Ovary (tissue), 10 donors: ENCODE measurements at places on chromosomes 1 and 21. TPM values are rescaled to one million over a fixed set of nuclear protein-coding genes. Genes with fewer than 3 reads are reported as not detected.

The INKA2 gene
- 13.1 TPM for total RNA-seq

The DNAJB4 gene
- 42.2 TPM for total RNA-seq

The TMEM61 gene
- total RNA-seq, result 2.9 TPM

The KIF17 gene
- 0.56 TPM for total RNA-seq

The C1orf56 gene
- 9.1 TPM for total RNA-seq

The A3GALT2 gene
- total RNA-seq, result not detected

The HES3 gene
- total RNA-seq, result not detected

The C1orf167 gene
- total RNA-seq, result not detected

The NR5A2 gene
- 2.3 TPM for total RNA-seq

The KRTAP12-2 gene
- total RNA-seq, result not detected

The RGS8 gene
- 1.7 TPM for total RNA-seq

The SELENON gene
- 66.3 TPM for total RNA-seq

The IKBKE gene
- 0.86 TPM for total RNA-seq

The TFF2 gene
- total RNA-seq, result 0.31 TPM

The CRYAA gene
- total RNA-seq, result not detected

The CD1E gene
- total RNA-seq, result not detected

The TEDDM1 gene
- total RNA-seq, result not detected

The TFF1 gene
- total RNA-seq, result not detected

The HES2 gene
- 0.70 TPM for total RNA-seq

The RCOR3 gene
- 60.5 TPM for total RNA-seq

The KCNJ9 gene
- not detected for total RNA-seq

The MANEAL gene
- total RNA-seq, result 2.2 TPM

The SPATA46 gene
- total RNA-seq, result not detected

The LACTBL1 gene
- not detected for total RNA-seq

The ZNF691 gene
- total RNA-seq, result 11.5 TPM

The RER1 gene
- 119 TPM for total RNA-seq

The ATP13A2 gene
- total RNA-seq, result 22.5 TPM

The MYOM3 gene
- 0.36 TPM for total RNA-seq

The MTMR11 gene
- 36.6 TPM for total RNA-seq

The BNIPL gene
- 10.6 TPM for total RNA-seq

The SLC45A3 gene
- 7.6 TPM for total RNA-seq

The OR6N1 gene
- not detected for total RNA-seq

The FCRL1 gene
- total RNA-seq, result not detected
